Foreskin melanocyte (primary cell): ENCODE measurements at places on chromosomes 13 and 19.

DNA sequence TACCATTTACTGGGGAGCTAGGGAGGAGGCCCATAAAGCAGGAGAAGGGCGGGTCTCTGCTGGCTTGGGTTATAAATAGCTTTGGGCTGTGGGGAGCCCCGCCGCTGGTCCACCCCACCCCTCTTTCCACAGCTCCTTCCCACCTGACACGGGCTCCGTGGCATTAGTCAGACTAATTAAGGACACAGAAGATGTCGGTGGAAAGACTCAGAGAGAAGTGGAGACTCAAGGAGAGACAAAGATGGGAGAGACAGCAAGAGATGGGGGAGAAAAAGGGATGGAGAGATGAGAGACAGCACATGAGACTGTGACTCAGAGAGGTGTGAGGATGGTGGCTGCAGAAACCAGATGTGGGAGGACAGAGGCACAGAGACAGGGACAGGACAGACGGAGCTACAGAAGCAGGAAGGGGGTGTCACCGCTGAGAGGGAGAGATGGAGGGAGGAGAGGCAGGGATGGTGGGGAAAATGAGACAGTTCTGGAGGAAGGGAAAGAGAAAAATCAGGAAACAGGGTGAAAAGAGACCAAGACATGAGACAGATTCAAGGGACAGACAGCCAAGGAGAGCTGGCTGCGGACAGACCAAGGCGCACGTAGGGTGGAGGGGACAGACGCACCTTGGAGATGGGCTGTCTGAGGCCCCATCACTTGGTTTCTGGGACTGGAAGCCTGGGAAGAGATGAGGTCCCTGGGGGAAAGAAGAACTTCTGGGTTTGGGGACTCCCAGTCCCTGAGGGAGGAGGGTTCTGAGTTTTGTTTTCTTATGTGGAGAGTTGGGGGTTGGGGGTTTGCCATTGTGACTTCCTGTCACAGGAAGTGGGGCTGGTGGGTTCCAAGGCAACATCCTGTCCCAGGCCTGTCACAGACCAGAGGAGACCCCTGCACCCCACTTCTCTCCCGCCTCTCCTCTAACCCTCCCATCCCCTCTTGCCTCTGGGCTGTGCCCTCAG is 4.1 kb downstream of the ARHGEF1 start:
- no peak for DNase-seq

DNA sequence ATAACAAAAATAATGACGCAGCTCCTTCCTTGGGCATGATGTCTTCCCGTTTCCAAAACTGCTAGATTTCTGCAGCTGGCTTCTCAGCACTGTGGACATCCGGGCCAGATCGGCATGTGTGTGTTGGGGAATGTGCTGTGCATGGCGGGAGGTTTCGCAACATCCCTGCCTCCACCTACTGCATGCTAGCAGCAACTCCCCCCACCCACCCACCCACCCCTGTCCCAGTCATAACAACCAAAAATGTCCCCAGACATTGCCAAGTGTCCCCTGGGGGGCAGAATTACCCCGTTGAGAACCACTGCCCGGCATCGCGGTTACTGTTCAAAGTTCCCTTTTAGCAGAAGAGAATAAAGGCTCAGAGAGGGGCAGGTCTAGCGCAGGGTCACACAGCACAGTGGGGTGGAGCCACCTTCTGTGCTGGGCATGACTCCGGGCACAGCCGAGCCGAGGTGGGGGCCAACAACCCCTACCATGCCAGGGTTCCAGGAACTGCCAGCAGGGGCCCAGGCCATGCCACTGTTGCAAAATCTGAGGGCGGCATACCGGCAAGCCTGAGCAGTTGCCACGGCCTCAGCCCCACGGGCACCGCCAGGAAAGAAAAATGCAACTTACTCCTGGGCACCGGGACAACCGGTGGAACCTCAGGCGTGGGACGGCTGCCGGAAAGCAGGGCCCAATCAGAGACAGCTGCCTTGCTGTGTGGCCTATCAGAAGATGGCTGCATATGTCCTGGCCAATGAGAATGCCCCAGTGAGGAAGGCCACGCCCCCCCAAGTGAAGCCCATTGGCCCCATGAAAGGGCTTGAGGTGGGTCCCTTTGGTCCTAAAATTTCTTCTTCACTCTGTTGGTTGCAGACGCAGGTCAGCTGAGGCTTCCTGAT is 22.5 kb upstream of the NFIC start:
- no peak for DNase-seq

DNA sequence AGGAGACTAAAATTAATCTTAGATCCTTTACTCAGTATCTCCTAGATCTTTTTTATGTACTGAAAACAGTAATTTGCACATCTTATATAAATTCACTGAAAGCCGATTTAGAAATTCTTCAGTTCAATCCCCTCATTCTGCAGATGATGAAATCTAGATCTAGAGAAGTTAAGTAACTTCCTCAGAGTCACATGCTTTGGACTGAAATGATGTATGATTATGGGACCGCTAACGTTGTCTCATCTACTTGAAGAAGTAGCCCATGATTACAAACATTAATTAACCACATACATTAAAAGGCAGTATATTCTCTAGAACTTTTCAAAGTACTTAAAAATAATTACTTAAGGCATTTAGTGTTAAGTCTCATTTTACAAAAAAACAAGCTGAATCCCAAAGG is 37.8 kb downstream of the ELF1 start:
- no peak for DNase-seq

- peak; percentile 61 for DNase-seq
These were observed 80.3 kb upstream of the ARHGEF7 start for GRCh38 chr13:111034811-111035210.

GRCh38 chr19:37991841-37992248 is 84.8 kb downstream of the SIPA1L3 start:
- no peak for DNase-seq

DNA sequence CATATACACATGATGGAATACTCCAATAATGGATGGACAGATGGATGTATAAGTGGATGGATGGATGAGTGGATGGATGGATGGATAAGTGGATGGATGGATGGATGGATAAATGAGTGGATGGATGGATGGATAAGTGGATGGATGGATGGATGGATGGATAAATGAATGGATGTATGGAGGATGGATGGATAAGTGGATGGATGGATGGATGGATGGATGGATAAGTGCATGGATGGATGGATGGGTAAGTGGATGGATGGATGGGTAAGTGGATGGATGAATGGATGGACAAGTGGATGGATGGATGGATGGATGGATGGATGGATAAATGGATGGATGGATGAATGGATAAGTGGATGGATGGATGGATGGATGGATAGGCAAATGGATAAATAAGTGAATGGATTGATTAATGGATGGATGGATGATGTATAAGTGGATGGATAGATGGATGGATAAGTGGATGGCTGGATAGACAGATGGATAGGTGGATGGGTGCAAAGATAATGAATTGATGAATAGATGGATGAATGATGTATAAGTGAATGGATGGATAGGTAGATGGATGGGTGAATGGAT is 8.4 kb upstream of the COMP start:
- DNase-seq = no peak

DNA sequence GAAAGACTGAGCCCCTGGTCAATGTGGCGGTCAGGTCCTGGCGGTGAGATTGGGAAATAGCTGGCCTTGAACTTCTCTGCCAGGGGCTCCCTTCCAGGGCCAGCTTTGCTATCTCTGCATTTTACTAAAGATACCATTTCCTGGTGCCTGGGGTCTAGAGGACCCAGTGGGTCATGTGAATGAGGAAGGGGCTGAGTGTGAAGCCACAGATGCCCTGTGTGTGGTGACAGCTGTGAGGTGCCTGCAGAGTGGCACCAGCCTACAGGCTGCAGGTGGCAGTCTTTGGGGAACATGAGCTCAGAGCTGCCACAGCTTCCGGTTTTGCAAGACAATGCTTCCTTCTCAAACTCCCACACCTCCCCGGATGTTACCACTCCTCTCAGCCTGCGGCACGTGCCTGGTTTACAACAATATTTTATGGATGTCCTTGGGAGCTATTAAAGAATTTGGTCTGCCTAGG is 5.2 kb upstream of the MLNR start:
- no peak for DNase-seq

GRCh38 chr13:33352041-33352440 is 66.5 kb upstream of the STARD13 start:
- no peak for DNase-seq
